Stimulated activated naive CD4-positive, alpha-beta T cell (primary cell): ENCODE measurements at places on chromosomes 6 and 20.

DNA sequence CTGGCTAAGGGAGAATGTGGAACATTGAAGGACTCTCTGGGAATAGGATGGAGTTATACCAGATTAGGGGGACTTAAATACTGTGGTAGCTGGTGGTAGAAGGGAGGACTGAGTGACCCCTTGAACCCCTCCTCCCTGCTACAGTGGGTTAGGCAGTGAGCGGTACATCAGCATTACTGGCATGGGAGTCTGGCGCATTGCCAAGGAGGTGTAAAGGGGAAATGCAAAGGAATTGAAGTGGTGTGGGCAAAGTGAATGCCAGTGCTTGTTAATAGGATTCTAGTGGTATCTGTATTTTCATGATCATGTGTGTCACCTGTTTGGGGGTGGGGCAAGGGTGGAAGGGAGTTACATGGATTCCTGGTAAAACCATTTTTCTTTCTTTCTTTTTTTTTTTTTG, 60.1 kb downstream of the GFRA4 start:
- no peak for DNase-seq

DNA sequence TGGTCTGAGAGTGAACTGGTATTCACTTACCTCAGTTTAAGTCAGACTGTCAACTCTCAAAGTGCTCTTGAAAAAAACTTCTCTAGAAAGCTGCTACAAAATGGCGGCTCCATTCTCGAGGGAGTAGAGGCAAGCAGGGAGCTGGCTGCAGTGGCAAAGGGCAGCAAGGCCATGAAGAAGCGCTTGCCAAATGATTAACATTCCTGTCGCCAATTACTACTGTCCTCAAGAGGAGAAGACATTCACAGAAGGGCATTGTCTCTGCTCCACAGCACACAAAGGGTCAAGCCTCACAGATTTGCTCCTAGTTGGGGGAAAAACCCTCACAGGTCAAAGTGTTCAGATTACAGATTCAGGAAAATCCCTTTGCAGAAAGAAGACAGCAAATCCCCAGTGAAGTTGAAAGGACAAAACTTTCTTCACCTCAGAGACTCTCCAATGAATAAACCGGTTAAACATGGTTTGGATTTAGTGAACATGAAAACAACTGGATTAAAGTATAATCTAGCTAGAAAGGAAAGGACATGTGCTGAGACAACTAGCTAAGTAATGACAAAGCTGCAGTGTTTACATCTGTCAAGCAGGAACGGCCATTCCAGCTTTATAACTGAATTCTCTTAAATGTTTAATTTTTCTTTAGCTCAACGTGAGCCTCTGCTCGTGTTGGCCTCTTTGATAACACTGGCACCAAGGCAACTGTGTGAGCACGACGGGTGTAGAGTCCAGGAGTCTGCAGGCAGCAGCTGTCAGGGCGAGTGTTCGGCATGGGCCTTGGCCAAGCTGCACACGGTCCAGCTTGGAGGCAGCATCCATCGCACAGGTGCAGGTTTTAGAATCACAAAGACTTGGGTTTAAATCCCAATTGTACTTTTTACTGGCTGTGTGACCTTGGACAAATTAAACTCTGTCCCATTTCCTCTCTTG, 37.6 kb downstream of the NR2E1 start:
- no peak for DNase-seq

DNA sequence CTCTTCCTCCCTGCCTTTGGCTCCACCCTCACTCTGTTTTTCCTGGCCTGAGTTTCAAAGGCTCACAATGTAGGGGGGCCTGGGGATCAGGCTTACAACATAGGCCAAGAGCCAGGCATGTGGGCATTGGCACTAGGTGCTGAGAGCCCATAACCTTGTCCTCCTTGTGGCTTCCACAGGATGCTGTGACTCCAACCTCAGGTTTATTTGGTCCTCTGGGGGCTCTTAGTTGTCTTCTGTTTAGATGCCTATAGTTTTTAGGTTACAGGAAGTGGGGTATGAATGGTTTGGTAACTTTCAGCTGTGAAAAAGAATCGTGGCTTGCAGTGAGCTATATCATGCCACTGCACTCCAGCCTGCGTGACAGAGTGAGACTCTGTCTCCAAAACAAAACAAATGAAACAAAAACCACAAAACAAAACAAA, 25.6 kb downstream of the MMP24 start:
- no peak for DNase-seq

- no peak for DNase-seq
Measured at GRCh38 chr6:145839653-145840052, 25.1 kb upstream of the FBXO30 start.

DNA sequence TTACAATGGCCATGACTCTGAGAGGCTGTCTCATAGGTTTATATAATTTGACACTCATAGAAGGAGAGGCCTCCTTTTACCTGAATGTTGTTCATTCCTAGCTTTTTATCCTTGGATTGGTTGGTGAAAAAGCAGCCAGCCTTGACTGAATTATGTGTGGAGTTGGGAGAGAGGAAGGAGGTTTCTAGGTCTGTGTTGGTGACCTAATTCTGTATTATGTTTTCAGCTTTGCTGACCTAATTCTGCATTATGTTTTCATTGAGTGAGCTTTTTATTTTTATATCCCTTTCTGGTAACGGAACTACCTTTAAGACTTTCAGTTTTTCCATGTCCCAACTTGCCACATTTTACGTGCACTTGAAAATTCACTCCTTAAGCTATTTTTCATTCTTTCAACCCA, 59.1 kb upstream of the RNF144B start:
- no peak for DNase-seq

DNA sequence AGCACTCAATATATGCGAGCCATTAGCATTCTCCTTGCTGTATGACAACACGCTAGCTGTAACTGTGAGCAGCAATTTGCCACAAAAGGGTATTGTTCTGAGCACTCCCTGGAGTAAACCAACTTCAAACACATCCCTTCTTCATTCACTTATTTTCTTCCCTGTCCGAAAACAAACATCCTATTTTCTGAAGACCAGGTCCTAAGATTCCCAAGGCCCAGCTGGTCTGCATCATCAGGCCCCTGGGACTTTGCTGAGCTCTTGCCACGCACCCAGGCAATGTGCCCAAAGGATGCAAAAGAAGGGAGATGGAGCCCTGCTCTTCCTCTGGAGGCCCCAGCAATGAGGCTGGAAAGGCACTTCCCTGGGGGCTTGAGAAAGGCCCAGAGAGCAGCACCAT, 118.1 kb downstream of the PREX1 start:
- DNase-seq, result no peak

- peak; percentile 36 for DNase-seq
Measured at GRCh38 chr6:21593927-21594415, 420 bp downstream of the SOX4 start.

- DNase-seq, result no peak
Measured at GRCh38 chr20:46128310-46129151, 10.4 kb downstream of the CD40 start.

- no peak for DNase-seq
Measured at GRCh38 chr6:99611148-99611547, 4.5 kb downstream of the PRDM13 start.

- DNase-seq, result no peak
Measured at GRCh38 chr20:43507150-43508080, at the start of gene L3MBTL1. TSS of gene L3MBTL1 (plus strand) at chr20:43507697. CDS start at chr20:43513504, 5,807 bp downstream.

DNA sequence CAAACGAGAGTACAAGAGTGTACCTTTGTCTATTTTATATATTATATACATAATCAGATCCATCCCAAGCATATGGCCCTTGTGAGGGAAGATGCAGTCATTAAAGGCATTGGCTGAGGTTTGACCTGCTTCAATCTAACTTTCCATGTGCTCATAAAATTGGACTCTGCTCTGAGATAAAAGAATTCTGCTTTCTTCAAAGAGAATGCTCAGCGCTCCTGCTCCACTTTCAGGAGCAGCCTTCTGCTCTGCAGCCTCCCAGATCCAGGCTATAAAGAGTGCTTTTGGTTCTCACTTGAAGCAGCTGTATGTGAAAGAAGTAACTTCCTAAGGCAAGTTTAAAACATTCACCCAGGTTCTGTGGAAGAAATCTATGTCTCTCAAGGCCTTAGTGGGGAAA, 45.3 kb downstream of the CD83 start:
- DNase-seq, result no peak

DNA sequence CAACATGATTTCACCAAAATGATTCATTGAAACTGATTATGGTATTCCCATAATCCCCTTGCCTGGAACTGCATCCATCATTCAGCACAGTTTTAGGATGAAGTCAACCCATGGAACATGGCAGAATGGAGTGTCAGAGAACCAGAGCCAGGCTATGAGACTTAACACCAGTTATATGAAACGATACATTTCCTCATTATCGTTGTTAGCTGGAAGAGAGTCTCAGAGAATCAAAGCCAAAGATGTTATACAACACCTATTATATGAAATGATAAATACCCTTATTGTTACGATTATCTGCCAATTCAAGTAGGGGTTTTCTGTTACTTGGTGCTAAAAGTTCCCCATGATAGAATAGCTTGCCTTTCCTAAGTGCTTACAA, 131.2 kb downstream of the BCAS1 start:
- DNase-seq, result no peak

- DNase-seq, result no peak
Measured at GRCh38 chr20:4802527-4802926, 80.8 kb downstream of the PRND start.

DNA sequence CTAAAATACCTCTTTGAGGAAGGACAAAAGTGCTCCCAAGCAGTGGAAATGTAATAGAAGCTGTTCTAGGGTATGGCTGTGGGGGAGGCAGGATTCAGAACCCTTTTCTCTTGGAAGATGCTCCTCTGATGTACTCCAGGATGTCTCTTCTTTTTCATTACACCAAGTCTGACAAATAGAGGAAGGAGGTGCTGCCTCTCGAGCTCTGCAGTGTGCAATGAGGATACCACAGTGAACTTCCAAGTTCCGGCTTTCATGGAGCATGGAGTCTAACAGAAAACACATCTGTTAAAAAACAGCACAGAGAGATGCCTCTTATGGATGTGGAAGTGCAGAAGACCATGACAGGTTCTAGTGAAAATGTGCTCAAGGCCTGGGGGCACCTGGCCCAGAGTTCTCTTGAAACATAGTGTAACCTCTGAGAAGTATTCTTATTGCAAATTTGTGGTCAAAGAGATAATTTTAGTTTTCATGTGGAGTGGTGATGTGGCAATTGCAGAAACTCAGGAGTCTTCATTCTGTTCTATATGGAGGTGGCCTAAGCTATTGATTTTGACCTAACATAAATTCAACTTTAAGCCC, 362.0 kb upstream of the CITED2 start:
- no peak for DNase-seq

GRCh38 chr6:7528565-7528964, 12.9 kb upstream of the DSP start:
- DNase-seq, result no peak

DNA sequence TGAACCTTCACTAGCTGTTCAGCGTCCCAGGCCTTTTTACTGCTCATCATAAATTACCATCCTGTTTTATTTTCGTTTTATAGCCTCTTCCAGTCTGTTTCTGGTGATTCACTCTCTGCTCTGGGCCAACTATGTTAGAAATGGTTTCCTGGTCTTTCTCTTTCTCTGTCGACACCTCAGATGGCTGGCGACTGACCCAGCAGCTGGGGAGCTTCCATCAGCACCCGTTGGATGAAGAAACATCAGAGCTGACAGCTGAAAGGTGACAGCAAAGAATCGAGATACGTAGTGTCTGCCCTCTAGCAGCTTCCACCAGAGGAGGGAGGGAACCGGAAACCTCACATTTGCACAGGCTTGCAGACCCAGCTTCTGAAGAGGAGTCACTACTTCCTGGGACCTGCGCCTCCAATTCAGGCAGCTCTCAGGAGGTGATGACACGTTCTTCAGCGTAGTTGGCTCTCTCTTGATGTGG, 82.9 kb upstream of the MLN start:
- DNase-seq, result peak; percentile 13
